Bronchial smooth muscle cell (primary cell): ENCODE measurements at places on chromosomes 3 and 15. TPM values are rescaled to one million over a fixed set of nuclear protein-coding genes. Genes with fewer than 3 reads are reported as not detected.

The GNAT1 gene
- not detected in 2 replicates for total RNA-seq

The C3orf18 gene
- 19.4 and 23.2 TPM in 2 replicates for total RNA-seq

The TEX55 gene
- not detected in 2 replicates for total RNA-seq

The SLC12A1 gene
- total RNA-seq, result under 0.01 TPM in 1 of 2 replicates, not detected in the other

The SLC6A11 gene
- not detected in 2 replicates for total RNA-seq

The PRTG gene
- 0.47 and 1.2 TPM in 2 replicates for total RNA-seq

The RPL32 gene
- 1,225 and 2,282 TPM in 2 replicates for total RNA-seq

The CHRM5 gene
- under 0.01 TPM in 1 of 2 replicates, not detected in the other for total RNA-seq

The REC114 gene
- not detected in 2 replicates for total RNA-seq

The ARHGAP11A gene
- total RNA-seq, result 3.3 and 5.4 TPM in 2 replicates

The GOLGA6B gene
- total RNA-seq, result under 0.01 TPM in 1 of 2 replicates, not detected in the other

The TMCO5A gene
- total RNA-seq, result not detected in 2 replicates

The SLC28A2 gene
- not detected in 2 replicates for total RNA-seq

The GP5 gene
- under 0.01 and 0.09 TPM in 2 replicates for total RNA-seq

The ABI3BP gene
- total RNA-seq, result 3.5 and 12.0 TPM in 2 replicates

The INTS14 gene
- 22.7 and 22.8 TPM in 2 replicates for total RNA-seq

The GAP43 gene
- 3.9 and 6.1 TPM in 2 replicates for total RNA-seq

The PAK6 gene
- under 0.01 and 0.16 TPM in 2 replicates for total RNA-seq

The LYSMD2 gene
- 1.3 and 2.5 TPM in 2 replicates for total RNA-seq

The WDR5B gene
- 3.7 and 5.0 TPM in 2 replicates for total RNA-seq

The RTP4 gene
- total RNA-seq, result 3.0 and 4.1 TPM in 2 replicates

The AADACL2 gene
- not detected in 2 replicates for total RNA-seq

The TRAT1 gene
- total RNA-seq, result not detected in 2 replicates

The FILIP1L gene
- 7.6 and 16.2 TPM in 2 replicates for total RNA-seq

The ARID3B gene
- total RNA-seq, result 0.95 and 1.0 TPM in 2 replicates

The SEMA3F gene
- total RNA-seq, result 2.1 and 4.7 TPM in 2 replicates

The NOX5 gene
- 0.63 and 1.8 TPM in 2 replicates for total RNA-seq

The RHOV gene
- 0.16 TPM in 1 of 2 replicates, not detected in the other for total RNA-seq

The NUDT16 gene
- total RNA-seq, result 14.0 and 14.9 TPM in 2 replicates

The ARL13B gene
- 4.5 and 4.9 TPM in 2 replicates for total RNA-seq

The CCDC33 gene
- total RNA-seq, result 0.16 TPM in 1 of 2 replicates, not detected in the other

The CEP19 gene
- 2.5 and 3.8 TPM in 2 replicates for total RNA-seq

The IFRD2 gene
- 24.2 and 26.0 TPM in 2 replicates for total RNA-seq

The EXD1 gene
- total RNA-seq, result under 0.01 TPM in 1 of 2 replicates, not detected in the other

The TICRR gene
- total RNA-seq, result 0.09 and 0.32 TPM in 2 replicates

The NR2E3 gene
- total RNA-seq, result 0.09 and 0.47 TPM in 2 replicates

The ZBED2 gene
- total RNA-seq, result under 0.01 TPM in 1 of 2 replicates, not detected in the other

The NDUFB4 gene
- total RNA-seq, result 32.9 and 36.3 TPM in 2 replicates

The THRB gene
- total RNA-seq, result 0.09 and 0.79 TPM in 2 replicates

The CPN2 gene
- not detected in 2 replicates for total RNA-seq

The GHSR gene
- not detected in 2 replicates for total RNA-seq

The RARRES1 gene
- total RNA-seq, result 53.5 and 174 TPM in 2 replicates

The SAMMSON gene
- not detected in 2 replicates for total RNA-seq

The ZBBX gene
- total RNA-seq, result not detected in 2 replicates

The SEMA3G gene
- 0.26 TPM in 1 of 2 replicates, not detected in the other for total RNA-seq

The TMC3 gene
- under 0.01 TPM in 1 of 2 replicates, not detected in the other for total RNA-seq

The ARGFX gene
- total RNA-seq, result not detected in 2 replicates

The NFKBIZ gene
- 14.6 and 15.1 TPM in 2 replicates for total RNA-seq

The IDH2 gene
- 24.0 and 37.2 TPM in 2 replicates for total RNA-seq

The SATB1 gene
- 12.1 and 15.2 TPM in 2 replicates for total RNA-seq

The PP2D1 gene
- total RNA-seq, result not detected in 2 replicates

The CLN6 gene
- total RNA-seq, result 4.4 and 7.1 TPM in 2 replicates
